Aorta (tissue), 5 donors: ENCODE measurements at places on chromosomes 11 and 22. TPM values are rescaled to one million over a fixed set of nuclear protein-coding genes. Genes with fewer than 3 reads are reported as not detected.

GRCh38 chr11:84501750-84502149, 1125.4 kb downstream of the DLG2 start:
- no peaks in the 10 kb centered on the region for H3K36me3 ChIP-seq
- H3K4me1 ChIP-seq: no peaks in the 10 kb centered on the region
- no peak for DNase-seq
- no peak overlapping the region for H3K4me3 ChIP-seq
- no peak overlapping the region for H3K27ac ChIP-seq

GRCh38 chr22:49305214-49305965, 522.3 kb downstream of the BRD1 start:
- H3K27ac ChIP-seq: no peak overlapping the region
- DNase-seq: peak; percentile 77
- H3K4me3 ChIP-seq: no peak overlapping the region
- no peaks in the 10 kb centered on the region for H3K36me3 ChIP-seq
- no peaks in the 10 kb centered on the region for H3K27me3 ChIP-seq

Gene EHF
- total RNA-seq: not detected

Gene SLC22A12
- total RNA-seq: not detected

DNA sequence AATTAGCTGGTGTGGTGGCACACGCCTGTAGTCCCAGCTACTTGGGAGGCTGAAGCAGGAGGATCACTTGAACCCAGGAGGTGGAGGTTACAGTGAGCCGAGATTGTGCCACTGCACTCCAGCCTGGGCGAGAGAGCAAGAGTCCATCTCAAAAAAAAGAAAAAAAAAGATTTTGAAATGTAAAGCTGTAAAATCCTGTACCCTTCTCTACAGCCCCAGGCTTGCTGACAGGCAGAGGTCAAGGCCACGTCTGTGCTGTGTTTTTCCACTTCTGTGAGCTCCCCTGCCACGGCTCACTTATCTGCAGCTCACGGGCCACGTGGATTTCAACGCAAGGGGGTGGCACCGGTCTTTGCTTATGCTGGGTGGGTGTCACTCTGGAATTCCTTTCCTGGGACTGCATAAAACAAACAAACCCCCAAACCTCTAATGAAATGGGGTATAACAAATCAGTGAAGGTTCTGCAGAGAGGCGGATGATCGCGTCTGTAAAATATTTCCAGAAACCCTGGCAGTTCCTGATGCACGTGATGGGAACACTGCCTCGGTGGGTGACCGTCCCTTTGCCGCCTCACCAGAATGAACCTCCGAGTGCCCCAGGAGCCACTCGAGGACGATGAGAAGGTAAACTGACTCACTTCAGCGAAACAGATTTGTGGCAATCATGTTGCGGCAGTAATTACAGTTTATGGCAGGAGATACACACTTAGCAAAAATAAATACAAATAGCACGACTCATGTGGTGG, 44.0 kb upstream of the ATXN10 start:
- peak; percentile 41 for DNase-seq
- H3K36me3 ChIP-seq: no peaks in the 10 kb centered on the region
- H3K4me1 ChIP-seq: no peaks in the 10 kb centered on the region
- H3K27ac ChIP-seq: no peak overlapping the region
- H3K27me3 ChIP-seq: no peaks in the 10 kb centered on the region

DNA sequence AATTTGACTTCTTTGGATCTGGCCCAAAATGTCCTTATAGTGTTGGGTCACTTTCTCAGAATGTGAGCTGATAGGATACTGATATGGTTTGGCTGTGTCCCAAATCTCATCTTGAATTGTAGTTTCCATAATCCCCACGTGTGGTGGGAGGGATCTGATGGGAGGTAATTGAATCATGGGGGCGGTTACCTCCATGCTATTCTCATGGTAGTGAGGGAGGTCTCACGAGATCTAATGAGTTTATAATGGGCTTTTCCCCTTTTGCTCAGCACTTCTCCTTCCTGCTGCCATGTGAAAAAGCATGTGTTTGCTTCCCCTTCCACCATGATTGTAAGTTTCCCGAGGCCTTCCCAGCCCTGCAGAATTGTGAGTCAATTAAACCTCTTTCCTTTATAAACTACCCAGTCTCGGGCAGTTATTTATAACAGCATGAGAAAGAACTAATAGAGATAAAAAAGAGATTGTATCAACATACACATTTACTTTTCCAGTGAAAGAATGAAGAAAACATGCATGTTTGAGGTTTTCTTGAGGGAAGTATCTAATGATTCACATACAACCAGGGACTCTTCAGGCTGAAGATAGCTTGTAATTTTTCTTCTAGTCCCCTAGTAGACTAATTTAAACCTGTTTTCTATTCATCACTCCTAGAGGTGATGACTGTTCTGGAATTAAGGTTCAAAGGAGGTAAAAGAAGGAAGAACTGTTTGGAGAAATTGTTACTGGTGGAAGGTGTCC, 17.3 kb upstream of the CSTF3 start:
- no peaks in the 10 kb centered on the region for H3K27me3 ChIP-seq
- no peak overlapping the region for H3K27ac ChIP-seq
- no peak overlapping the region for H3K4me3 ChIP-seq
- H3K4me1 ChIP-seq: no peaks in the 10 kb centered on the region
